ENCODE measurements at places on chromosomes 4 and X. TPM values are rescaled to one million over a fixed set of nuclear protein-coding genes. Genes with fewer than 3 reads are reported as not detected.

HAND2 gene
- 3.8 TPM for total RNA-seq

ACE2 gene
- total RNA-seq = 0.57 TPM

ATP11C gene
- 5.9 TPM for total RNA-seq

H2BW2 gene
- not detected for total RNA-seq

SFRP2 gene
- 8.3 TPM for total RNA-seq

SPOCK3 gene
- not detected for total RNA-seq

CCSER1 gene
- total RNA-seq = 12.4 TPM

QRFPR gene
- total RNA-seq = 3.5 TPM

SYTL5 gene
- 0.76 TPM for total RNA-seq

NOX1 gene
- not detected for total RNA-seq

DNA sequence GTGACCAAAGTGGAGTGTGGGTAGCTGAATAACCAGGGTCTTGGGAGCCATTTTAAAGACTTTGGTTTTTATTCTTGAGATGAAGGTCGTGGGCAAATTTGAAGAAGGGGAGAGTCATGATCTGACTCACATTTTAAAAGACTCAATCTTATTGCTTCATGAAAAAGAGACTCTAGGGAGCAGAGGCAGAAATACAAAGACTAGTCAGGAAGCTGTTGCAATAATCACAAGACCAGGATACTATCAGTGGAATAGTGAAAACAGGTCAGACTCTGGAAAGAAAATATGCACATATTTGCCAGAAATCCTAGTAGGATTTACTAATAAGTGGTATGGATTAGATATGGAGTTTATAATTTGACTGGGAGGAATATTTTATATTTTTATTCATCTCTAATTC lies 448.4 kb downstream of the RAPGEF2 start:
- H3K27me3 ChIP-seq = no peaks in the 10 kb centered on the region
- H3K4me3 ChIP-seq = no peak overlapping the region
- no peak overlapping the region for H3K27ac ChIP-seq
- DNase-seq = no peak
- no peaks in the 10 kb centered on the region for H3K36me3 ChIP-seq

GRCh38 chr4:112099701-112100297 lies 45.5 kb upstream of the FAM241A start:
- no peaks in the 10 kb centered on the region for H3K27me3 ChIP-seq
- H3K36me3 ChIP-seq = no peaks in the 10 kb centered on the region
- no peak overlapping the region for H3K27ac ChIP-seq
- no peaks in the 10 kb centered on the region for H3K4me1 ChIP-seq
- DNase-seq = no peak

- H3K27ac ChIP-seq = no peak overlapping the region
- DNase-seq = no peak
- no peaks in the 10 kb centered on the region for H3K27me3 ChIP-seq
- H3K4me1 ChIP-seq = peaks cover 13% of the 10 kb centered on the region
These were observed 20.3 kb downstream of the MEPE start for GRCh38 chr4:87853108-87853507.

DNA sequence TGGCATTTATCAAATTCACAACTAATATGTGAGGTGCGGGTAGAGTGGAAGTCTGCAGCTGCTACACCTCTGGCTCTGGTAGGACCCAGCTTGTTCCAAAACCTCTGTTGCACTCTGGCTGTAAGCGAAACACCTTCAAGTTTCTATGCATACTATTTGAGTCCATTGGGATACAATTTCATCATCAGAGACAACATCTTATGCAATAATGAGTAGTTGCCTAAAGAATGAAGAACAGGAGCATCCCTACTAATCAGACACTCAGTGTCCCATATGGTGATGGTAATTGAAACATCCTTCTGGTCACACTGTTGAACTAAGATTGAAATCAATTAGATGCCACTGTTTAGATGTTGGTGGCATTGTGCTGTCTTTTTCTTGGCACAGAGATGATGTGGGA lies 178.4 kb downstream of the MGST2 start:
- no peaks in the 10 kb centered on the region for H3K27me3 ChIP-seq
- no peak overlapping the region for H3K27ac ChIP-seq

DNA sequence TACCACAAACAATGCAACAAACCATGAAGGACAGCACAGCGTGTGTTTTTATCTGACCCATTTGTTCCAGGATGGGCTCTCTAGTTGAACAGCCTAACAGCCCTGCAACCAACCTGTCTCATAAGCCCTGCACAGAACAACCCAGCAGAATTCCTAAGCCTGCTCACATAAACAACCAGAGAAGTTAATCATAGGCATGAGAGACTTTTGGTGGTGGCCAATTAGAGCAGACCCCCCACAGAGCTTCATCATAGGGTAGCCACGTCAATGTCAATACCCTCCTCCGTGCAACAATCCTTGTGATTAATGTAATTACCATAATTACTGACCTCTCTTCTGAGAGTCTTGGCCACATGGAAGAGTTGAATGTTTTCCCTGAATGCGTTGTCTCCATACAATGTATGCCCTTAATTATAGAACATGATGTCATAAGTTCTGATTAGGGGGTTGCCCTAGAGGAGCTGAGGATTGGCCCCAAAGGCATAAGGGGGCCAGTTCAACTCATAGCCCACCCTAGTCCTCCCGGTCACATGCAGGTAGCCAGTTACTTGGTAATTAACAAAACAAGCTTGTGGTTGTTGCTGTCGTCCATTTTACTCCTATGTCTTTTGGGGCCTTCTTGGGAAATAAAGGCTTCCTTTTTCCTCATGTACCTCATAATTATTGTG lies 92.7 kb downstream of the SYNPO2 start:
- no peak for DNase-seq
- H3K27me3 ChIP-seq = no peaks in the 10 kb centered on the region
- H3K4me1 ChIP-seq = no peaks in the 10 kb centered on the region

- H3K36me3 ChIP-seq = no peaks in the 10 kb centered on the region
- H3K4me1 ChIP-seq = peaks cover 8% of the 10 kb centered on the region
- peak overlapping the region; percentile 46 for H3K4me3 ChIP-seq
These were observed 977 bp downstream of the RNF175 start for GRCh38 chr4:153758688-153759406.

DNA sequence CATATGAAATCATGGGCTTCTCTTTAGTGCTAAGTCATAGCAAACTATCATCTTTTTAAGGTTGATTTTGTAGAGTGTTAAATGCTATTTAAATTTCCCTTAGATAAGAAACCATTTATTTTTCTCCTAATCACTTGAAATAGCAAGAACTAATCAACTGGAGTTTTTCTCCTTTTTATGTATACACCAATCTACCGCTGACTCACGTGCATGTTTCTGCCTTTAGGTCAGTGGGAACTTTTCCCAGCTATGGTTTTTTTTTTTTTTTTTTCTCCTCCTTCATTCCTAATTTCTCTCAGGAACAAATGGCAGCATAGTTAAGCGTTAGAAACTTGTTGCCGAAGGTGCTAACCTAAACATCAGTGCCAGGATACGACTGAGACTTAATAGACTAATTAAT lies 176.4 kb downstream of the BMPR1B start:
- H3K27me3 ChIP-seq = no peaks in the 10 kb centered on the region
- no peaks in the 10 kb centered on the region for H3K4me1 ChIP-seq
- H3K27ac ChIP-seq = no peak overlapping the region
- H3K36me3 ChIP-seq = no peaks in the 10 kb centered on the region
- no peak overlapping the region for H3K4me3 ChIP-seq
- no peak for DNase-seq

DNA sequence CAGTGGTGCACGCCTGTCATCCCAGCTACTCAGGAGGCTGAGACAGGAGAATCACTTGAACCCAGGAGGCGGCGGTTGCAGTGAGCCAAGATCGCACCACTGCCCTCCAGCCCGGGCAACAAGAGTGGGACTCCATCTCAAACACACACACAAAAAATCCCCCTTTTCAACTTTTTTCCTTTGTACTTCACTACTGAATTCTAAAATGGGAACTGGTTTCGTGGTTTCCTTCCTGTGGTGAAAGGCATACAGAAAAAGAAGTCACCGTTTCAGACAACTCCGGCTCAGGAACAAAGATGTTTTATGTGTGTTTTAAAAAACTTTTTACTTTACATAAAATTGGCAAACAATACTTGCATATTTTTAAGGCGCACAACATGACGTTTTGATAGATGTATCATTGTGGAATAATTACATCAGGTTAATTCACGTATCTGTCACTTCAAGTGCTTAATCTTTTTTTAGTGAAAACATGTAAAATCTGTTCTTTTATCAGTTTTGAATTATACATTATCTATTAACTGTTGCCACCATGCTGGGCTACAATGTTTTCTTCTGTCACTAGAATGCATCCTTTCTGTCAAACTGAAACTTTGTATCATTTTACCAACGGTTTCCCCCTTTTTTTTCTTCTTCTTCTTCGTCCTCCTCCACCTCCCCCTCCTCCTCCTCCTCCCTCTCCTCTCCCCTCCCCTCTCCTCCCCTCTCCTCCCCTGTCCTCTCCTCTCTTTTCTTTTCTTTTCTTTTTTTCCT lies 186.0 kb downstream of the CRLF2 start:
- H3K27me3 ChIP-seq = no peaks in the 10 kb centered on the region
- no peak overlapping the region for H3K4me3 ChIP-seq
- no peaks in the 10 kb centered on the region for H3K4me1 ChIP-seq
- no peak for DNase-seq

DNA sequence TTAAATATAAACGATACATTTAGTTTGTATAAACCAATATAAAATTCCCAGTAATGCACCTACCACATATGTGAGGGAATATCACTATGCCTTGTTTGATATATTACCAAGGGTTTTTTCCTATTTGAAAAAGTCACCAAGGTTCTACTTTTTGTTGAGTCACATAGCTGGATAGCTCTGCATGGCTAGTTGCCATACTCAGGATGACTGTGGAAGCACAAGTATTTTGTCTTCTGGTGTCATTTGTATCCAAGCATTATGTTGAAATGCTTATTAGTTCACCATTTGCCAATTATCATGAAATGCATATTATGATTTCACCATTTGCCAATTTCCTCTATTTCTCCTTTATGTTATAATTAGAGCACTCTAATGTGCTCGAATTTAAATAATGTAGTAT lies 162.7 kb upstream of the TTC29 start:
- no peaks in the 10 kb centered on the region for H3K27me3 ChIP-seq
- no peak overlapping the region for H3K4me3 ChIP-seq
- no peak for DNase-seq
- no peaks in the 10 kb centered on the region for H3K36me3 ChIP-seq

DNA sequence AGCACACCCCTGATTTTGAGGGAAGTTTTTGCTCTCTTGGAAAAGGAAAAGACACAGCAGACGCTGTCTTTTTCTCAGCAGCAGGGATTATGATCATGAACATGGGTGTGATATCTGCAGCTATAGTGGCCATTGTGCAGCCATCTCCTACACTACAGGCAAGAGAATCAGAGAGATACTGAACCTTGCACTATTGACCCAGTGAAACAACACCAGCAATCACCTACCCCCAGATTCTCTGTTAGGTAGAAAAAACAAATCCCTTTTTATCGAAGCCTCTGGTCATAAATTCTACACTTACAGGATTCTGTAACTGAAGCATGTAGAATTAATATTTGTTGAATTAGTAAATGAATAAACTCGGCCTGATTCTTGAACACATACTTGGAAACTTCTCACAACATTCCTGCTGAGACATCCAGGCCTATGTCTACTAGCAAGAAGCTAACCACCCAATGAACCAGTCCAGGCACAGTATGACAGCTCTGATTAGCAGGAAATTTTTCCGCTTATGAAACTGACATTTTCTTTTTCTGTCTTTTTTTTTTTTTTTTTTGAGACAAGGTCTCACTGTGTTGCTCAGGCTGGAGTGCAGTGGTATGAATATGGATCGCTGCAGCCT lies 5.0 kb upstream of the AFAP1 start:
- H3K27me3 ChIP-seq = no peaks in the 10 kb centered on the region
- H3K36me3 ChIP-seq = no peaks in the 10 kb centered on the region
- H3K4me1 ChIP-seq = peaks cover 29% of the 10 kb centered on the region

DNA sequence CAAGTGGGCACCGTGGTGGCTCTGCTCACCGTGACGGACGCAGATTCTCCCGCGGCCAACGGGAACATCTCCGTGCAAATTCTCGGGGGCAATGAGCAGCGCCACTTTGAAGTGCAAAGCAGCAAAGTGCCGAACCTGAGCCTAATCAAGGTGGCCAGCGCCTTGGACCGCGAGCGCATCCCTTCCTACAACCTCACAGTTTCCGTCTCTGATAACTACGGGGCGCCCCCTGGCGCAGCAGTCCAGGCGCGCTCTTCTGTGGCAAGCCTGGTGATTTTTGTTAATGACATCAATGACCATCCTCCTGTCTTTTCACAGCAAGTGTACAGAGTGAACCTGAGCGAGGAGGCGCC lies 2.7 kb downstream of the FAT4 start:
- H3K4me1 ChIP-seq = peaks cover 23% of the 10 kb centered on the region
- peak overlapping the region; percentile 34 for H3K27ac ChIP-seq
- H3K4me3 ChIP-seq = peak overlapping the region; percentile 74
- H3K27me3 ChIP-seq = no peaks in the 10 kb centered on the region
- H3K36me3 ChIP-seq = no peaks in the 10 kb centered on the region

DNA sequence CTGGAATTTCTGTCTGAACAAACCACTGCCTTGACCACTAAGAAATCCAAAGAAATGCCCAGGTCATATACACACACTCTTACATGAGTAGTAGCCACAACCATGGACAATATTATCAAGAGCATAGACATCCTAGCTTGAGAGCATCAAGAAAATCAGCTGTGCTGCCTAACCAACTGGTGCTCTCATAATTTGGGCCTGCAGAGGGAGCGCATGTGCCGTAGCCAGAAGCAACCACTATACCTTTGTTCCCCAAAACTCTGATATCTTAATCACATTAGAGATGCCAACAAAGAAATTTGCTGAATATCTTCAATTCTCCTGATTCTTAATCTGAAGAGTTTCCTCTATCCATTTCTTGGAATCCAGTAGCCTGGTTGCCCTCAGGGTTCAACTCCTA lies 163.6 kb downstream of the ZNF674 start:
- DNase-seq = no peak
- no peak overlapping the region for H3K4me3 ChIP-seq
- H3K27ac ChIP-seq = no peak overlapping the region
- no peaks in the 10 kb centered on the region for H3K27me3 ChIP-seq

GRCh38 chrX:18973527-18974192 lies 10.3 kb downstream of the PHKA2 start:
- DNase-seq = no peak
- H3K27ac ChIP-seq = no peak overlapping the region
- H3K36me3 ChIP-seq = no peaks in the 10 kb centered on the region

DNA sequence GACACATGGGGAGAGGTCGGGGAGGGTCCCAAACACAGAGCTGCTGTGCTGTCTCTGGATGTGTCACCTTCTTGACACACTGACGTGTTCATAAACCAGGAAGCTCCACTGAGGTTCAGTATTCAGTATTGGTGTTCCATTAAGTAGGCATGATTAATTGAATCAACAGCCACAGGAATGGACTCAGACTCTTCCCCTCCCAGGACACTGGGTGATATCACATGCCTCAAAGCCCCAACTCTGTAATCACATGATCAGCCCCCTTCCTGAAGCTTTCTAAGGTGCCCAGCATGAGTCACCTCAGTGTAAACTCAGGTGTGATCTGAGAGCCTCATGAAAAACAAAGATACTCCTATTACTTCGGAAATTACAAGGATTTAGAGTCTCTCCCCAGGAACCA lies 21.1 kb upstream of the HNRNPD start:
- peak overlapping the region; percentile 18 for H3K27ac ChIP-seq
- no peaks in the 10 kb centered on the region for H3K36me3 ChIP-seq
- H3K4me1 ChIP-seq = no peaks in the 10 kb centered on the region
- no peak for DNase-seq
- no peaks in the 10 kb centered on the region for H3K27me3 ChIP-seq

Measured in esophagus squamous epithelium (tissue), 5 donors.